T follicular helper cell (primary cell): ENCODE measurements at places on chromosomes 1 and 21.

- no peak for DNase-seq
Observed at GRCh38 chr1:100868364-100868995, 26.2 kb downstream of the EXTL2 start.

- DNase-seq, result no peak
Observed at GRCh38 chr1:153833171-153833570, 58.0 kb downstream of the SLC27A3 start.

GRCh38 chr21:37244501-37245095 lies 22.5 kb downstream of the VPS26C start:
- DNase-seq, result no peak

DNA sequence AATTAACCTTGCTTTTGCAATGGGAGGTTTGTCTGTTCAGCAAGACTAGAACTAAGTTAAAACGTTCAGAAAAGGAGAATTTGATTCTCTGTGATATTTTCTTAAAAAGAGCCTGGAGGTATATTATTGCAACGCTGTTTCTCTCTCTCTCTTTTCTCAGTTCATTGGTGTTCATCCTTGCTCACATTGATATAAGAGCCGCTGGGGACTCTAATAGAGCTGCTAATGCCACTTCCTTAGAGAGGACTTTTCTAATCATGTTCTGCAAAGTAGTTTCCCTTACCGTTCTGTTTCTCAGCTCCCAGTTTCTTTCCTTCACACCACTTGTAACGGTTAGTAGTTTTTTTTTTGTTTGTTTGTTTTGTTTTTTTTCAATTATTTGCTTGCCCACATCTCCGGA lies 203.8 kb downstream of the RWDD3 start:
- no peak for DNase-seq

GRCh38 chr1:88433556-88433955 lies 250.5 kb upstream of the PKN2 start:
- DNase-seq, result no peak

GRCh38 chr1:35461966-35462651 lies 95.1 kb downstream of the KIAA0319L start:
- DNase-seq, result no peak

- no peak for DNase-seq
Observed at GRCh38 chr21:35343046-35343819, 294.1 kb upstream of the RUNX1 start.

- DNase-seq, result no peak
Observed at GRCh38 chr1:59526240-59526639, 229.3 kb downstream of the FGGY start.

DNA sequence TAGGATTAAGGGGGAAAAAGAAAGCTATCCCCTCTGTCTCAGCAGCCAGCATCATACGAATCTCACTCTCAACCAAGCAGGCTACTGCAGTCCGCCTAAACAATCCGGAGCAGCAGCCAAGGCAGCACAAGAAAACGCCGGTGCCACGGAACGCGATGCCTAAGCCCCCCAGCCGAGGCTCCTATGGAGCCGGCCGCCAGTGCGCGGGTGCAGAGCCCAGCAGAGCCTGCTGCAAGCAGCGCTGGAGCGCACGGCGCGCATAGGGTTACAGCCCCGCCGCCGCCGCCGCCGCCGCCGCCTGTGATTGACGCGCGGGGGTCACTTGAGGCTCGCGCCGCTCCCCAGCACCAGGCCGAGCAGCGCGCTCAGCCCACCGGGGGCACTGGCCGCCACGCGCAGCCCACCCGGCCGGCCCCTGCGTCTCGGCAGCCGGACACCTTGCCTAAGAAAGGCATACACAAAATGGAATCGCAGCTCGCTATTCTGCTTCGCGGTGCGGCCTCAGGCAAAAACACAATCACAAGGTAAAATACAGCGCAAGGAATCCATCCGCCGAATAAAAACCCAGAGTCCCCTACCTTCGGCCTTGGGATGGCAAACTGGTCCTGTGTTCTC lies 780 bp downstream of the HIVEP3 start:
- DNase-seq, result peak; percentile 18

GRCh38 chr1:115164940-115165705 lies 75.8 kb upstream of the TSPAN2 start:
- DNase-seq, result no peak

DNA sequence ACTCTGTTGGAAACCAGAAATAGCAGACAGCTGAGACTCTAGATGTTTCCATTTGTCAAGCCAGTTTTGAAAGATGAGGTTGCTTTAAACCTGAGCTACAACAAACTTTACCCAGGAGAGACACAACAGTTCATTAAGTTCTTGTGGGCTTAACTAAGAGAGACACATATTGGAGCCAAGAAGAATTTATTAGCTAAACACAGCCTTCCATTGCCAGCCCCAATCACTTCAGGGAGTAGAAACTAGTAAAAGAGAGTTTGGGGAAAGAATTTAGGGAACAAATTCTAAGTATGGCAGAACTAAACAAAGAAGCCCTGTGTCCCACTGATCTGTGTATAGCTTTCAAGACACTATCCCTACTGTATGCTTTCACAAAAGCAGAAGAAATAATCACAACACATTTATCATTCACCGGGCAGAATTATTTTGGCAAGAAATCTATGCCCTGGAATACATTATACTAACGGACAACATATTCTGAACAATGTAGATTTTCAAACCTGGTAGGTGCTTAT lies 87.3 kb upstream of the KAZN start:
- no peak for DNase-seq

- DNase-seq, result no peak
Observed at GRCh38 chr21:44583089-44583799, 2.8 kb upstream of the KRTAP10-5 start.

DNA sequence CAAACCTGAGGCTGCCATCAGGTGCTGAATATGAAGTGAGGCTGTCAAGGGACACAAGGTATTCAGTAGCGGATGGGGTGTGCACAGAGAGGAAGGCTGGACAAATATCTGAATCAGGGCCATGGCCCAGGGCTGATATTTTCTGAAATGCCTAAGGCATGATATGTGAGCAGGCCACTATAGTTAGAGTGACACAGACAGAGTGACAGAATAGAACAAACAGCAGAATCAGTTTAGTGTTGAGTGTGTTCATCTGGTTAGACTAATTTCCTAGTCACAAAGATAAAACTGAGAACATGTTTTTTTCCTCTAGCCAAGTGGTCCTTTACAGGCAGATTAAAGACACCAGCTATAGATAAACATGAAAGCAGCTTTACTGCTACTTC lies 3.9 kb downstream of the OVAAL start:
- no peak for DNase-seq

GRCh38 chr21:8989261-8989711 lies 1532.1 kb upstream of the TPTE start:
- DNase-seq, result no peak

DNA sequence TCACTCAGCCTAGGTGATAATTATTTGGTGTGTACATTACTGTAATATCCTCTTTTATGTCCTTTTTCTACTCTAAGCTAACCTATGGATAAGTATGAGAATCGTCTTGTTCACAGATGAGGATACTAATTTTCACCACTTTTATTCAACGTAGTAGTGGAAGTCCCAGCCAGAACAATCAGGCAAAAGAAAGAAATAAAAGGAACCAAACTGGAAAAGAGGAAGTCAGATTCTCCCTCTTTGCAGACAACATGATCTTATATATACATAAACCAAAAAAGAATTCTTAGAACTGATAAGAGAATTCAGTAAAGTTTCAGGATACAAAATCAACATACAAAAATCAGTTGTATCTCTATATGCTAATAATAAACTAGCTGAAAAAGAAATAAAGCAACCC lies 12.6 kb upstream of the RGL1 start:
- DNase-seq, result no peak

- DNase-seq, result no peak
Observed at GRCh38 chr21:42834726-42835191, 44.6 kb downstream of the WDR4 start.

GRCh38 chr1:150282558-150282958 lies 204 bp downstream of the CIART start:
- DNase-seq, result no peak

GRCh38 chr1:168498956-168499687 lies 44.7 kb downstream of the XCL2 start:
- no peak for DNase-seq

GRCh38 chr21:30372139-30372770 lies at the start of gene KRTAP13-2:
Gene KRTAP13-2 (minus strand): TSS chr21:30372271. CDS start chr21:30372213, 58 bp downstream.
- DNase-seq, result no peak

- no peak for DNase-seq
Observed at GRCh38 chr1:229152311-229152710, 118.6 kb upstream of the RAB4A start.

GRCh38 chr21:26846036-26846931 lies 1.1 kb upstream of the ADAMTS1 start:
- DNase-seq, result no peak

GRCh38 chr1:201226859-201227488 lies 36.4 kb downstream of the IGFN1 start:
- DNase-seq, result no peak
